ENCODE measurements at places on chromosomes 6 and 20.
A peak's percentile ranks its signal among the peaks of the same experiment; 100 is the strongest.

GRCh38 chr6:49693512-49693911 lies 19.8 kb downstream of the CRISP2 start:
- DNase-seq: no peak

GRCh38 chr6:139914910-139915309 lies 540.5 kb upstream of the CITED2 start:
- DNase-seq: no peak

DNA sequence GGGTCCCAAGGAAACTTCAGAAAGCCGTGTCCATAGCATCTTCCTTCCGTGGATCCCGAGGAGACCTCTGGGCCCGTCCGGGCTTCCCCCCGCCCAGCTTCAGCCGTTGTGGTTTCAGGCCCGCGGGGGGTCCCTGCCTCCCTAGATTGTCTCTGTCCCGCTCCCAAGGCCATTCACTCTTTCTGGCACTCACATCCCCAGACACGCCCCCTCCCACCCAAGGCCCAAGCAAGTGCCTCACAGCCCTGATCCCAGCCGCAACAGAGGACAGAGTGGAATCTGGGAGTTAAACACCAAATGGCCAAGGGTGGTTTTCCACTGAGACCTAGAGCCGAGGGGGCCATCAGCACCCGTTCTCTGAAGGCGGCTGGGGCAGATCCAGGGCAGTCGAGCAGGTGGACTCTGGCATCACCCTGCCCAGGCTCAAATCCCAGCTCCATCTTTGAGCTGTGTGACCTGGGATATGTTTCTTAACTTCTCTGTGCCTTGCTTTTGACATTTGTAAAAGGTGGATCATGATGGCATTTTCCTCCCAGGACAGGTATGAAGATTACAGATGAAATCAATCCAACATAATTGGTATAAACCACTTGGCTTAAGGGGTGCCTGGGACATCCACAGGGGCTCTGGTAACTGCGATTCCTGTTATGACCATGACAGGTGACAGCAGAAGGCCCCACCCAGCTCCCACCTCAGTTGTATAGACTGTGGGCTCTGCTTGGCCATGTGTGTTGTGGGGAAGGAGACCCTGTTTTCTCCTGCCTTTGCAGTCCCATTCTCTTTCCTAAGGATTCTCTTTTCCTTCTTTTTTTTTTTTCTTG lies 48.1 kb downstream of the CTCFL start:
- DNase-seq: no peak

DNA sequence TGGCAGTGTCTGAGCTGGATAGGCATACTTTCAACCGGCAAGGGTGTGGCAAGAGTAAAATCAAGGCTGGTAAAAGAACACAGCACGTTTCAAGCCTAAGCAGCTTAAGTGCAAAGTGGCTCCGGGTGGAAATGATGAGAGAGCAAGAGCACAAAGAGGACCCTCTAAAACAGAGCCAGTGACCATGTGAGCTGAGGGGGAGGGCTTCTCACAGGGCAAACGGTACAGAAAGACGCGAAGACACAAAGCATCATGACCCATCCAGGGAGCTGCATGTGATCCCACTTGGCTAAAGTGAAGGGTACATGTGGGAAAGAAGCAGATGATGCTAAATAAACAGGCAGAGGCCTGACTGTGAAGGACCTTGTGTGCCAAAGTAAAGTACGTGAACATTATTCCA lies 25.7 kb downstream of the FKBP5 start:
- no peak for DNase-seq

DNA sequence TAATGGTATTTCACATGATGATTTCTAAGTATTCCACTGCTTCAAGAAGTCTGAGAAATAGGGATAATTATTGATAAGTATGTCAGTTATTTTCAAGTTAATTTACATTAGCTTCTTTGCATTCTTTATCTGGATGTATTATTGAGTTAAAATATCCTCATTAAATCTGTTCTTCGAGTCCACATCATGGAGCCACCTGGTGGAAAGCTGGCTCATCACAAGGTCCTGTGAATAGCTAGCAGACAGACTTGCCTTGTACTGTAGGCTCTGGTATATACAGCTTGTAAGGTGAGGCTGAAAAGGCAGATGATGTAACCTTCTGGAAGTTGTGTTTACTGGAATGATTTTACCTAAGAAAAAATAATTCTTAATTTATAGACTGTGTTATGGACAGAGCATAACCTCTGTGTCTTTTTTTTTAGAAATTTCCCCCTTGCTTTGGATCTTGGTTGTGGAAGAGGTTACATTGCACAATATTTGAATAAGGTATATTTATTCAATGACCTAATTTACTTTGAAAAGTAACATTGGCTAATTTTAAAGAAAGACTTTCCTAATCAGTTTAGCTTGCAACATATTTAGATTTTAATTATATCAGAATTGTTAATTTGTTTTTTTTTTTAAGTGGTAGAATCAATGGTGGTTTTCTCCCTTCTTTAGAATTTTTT lies 3.5 kb downstream of the NDUFAF5 start:
- peak; percentile 51 for DNase-seq

GRCh38 chr6:17730078-17730704 lies 23.5 kb upstream of the NUP153 start:
- DNase-seq: no peak

DNA sequence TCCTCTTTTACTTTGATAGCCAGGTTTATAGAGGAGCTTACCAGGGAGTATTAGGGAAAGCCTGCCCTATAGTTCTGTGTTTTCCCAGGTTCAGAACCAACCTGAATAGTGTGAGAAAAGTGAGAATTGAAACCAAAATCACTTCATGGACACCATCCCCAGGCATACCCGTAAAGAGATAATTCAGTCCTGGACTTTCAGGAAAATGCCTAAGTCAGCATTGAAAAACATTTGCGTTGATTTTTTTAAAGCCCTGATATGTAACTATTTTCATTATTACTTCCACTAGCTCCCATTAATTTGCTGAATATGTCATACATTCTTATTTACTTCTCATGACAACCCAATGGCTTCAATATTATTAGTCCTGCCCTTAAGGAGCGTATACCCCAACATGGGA lies 77.4 kb upstream of the TCF21 start:
- no peak for DNase-seq

DNA sequence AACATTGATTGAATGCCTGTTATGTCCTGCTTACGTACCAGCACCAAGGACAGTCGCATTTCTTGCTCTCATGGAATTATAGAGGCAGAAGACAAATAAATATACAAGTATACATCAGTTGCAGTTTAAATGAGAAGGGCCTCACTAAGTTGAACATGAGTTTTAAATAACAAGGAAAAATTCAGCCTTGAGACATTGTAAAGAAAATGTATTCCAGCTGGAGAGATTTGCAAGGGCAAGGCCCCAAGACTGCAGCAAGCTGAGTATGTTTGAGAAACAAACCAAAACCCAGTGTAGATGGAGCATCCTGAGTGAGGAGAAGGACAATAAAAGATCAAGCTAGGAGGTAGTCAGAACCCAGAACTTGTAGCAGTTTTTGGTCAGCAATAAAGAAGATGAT lies 123.2 kb upstream of the BMP5 start:
- DNase-seq: no peak

DNA sequence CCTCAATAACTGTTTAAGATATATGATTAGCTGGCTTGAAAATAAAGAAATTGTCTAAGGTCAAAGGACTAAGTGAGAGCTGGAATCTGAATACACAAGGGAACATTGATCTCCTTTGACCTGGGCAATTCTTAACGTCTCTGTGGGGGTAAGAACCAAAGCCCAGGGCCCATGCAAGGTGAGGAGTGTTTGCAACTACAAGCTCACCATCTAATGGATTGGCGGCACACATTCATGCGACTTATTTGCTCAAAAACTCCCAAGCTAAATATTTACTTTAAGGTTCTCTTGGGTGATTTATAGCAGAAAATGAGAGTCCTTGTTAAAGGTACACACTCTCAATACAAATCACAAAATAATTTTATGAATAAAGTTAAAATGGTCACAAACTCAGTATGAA lies 392.0 kb upstream of the FLRT3 start:
- DNase-seq: no peak

GRCh38 chr6:152398993-152399392 lies 238.2 kb downstream of the SYNE1 start:
- no peak for DNase-seq

GRCh38 chr6:71537717-71538116 lies 249.1 kb downstream of the OGFRL1 start:
- no peak for DNase-seq

GRCh38 chr6:56101141-56101553 lies 146.2 kb downstream of the COL21A1 start:
- no peak for DNase-seq

GRCh38 chr6:129102741-129103140 lies 219.8 kb downstream of the LAMA2 start:
- no peak for DNase-seq

GRCh38 chr6:135568379-135568778 lies 70.8 kb upstream of the AHI1 start:
- DNase-seq: peak; percentile 15

GRCh38 chr6:45699663-45700062 lies 316.0 kb downstream of the CLIC5 start:
- DNase-seq: no peak

GRCh38 chr6:163418311-163419029 lies 4.0 kb downstream of the QKI start:
- no peak for DNase-seq

GRCh38 chr6:6002005-6002847 lies 4.5 kb downstream of the NRN1 start:
- DNase-seq: no peak

GRCh38 chr6:125251516-125252220 lies 50.1 kb downstream of the HDDC2 start:
- DNase-seq: no peak

DNA sequence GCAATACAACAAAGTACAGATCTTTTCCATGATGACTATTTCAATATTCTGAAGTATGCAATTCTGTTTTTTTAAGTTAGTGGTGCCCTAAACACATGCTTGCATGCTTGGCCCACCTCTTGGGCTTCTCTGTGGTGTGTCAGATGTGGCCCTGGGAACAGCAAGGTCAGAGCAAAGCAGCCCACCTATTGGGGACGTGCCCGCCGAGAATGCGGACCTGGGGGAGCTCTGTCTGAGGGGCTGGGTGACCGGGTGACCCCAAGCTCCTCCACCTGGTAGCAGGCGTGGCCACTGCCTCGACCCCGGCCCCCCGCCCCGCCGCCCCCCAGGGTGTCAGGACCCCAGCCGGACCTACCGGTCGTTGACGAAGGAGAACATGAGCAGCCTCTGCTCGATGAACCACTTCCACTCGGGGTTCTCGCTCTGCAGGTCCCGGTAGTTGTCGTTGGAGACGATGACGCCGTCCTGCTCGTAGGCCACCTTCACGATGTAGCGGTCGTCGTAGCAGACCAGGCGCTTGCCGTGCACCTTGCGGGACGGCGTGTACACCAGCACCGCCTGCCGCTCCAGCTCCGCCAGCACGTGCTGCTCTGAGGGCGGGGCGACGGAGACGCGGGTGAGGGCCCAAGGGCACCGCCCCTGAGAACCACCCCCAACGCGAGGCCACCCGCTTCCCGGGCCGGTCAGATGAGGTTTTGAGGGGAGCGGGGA lies 28.3 kb downstream of the ZC3H12D start:
- no peak for DNase-seq

DNA sequence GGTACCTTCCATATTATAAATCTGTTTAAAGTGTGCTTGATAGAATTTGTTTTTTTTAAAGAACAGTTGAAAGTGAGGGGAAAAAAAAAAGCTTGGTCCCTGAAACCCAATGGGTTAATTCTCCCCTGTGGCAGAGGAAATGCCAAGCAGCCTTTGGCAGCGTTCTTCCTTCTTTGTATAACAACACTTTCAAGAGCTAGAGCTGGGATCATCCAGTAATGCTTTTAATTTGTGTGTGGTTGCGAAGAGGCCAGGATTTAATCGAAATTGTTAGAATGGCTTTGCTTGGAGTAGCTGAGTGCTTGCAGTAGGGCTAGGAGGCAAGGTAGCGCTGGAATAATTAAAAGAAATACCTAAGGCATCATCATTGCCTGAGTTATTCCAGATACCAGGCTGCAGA lies 692.0 kb downstream of the DHX35 start:
- no peak for DNase-seq

DNA sequence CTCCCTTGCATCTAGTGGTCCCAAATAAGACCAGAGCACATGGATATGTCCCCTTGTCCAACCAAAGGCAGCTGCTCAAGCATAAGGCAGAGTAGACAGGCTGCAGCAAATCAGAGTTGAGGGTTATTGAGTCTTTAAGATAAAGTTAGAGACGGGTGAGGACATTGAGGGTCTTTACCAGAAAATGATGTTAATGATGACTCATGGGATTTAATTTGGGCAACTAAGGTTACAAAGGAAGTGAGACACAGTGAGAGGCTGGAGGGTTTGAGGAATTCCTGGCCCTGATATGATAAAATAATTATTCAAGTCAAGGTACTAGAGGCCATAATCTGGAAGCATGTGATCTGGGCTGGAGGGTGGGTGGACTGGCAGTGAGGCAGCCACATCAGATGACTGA lies 133.6 kb downstream of the ALDH8A1 start:
- no peak for DNase-seq

- no peak for DNase-seq
These were observed 111.3 kb downstream of the UBE3D start for GRCh38 chr6:82954356-82954755.

GRCh38 chr6:75012018-75012417 lies 193.8 kb downstream of the COL12A1 start:
- no peak for DNase-seq
